ENCODE measurements at places on chromosomes 5 and 9.

DNA sequence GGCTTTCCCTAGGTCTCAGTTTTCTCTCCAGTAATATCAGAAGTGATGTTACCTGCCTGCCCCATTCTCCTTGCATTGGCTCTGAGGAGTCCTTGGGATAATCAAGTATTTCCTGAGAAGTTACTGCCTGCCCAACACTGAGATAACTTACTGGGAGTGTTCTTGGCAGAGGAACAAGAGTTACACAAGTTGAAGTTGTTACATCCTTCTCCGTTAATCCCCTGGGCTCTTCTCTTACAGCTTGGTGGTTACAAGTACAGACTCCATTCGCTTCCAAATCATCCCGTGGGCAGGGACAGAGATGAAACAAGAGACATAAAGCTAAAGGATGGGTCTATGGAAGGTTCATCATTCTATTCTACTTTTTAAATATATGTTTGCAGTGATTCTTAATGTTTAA lies 74.1 kb upstream of the SAP30L start:
- no peak for DNase-seq

DNA sequence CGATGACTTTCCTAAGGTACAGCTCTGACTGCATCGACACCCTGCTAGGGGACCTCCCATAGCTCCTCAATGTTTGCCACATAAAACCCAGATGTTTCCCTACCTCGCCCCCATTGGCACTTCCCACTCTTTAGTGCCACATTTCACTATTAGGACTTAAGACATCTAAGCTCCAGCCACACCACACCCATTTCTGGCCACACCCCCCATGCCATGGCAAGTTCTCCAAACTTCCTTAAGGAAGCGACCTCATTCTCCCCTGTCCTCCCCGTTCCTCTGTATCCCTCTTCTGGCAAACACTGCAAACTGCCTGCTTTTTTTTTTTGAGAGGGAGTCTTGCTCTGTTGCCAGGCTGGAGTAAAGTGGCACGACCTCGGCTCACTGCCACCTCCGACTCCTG lies 62.9 kb downstream of the USP20 start:
- DNase-seq = no peak

DNA sequence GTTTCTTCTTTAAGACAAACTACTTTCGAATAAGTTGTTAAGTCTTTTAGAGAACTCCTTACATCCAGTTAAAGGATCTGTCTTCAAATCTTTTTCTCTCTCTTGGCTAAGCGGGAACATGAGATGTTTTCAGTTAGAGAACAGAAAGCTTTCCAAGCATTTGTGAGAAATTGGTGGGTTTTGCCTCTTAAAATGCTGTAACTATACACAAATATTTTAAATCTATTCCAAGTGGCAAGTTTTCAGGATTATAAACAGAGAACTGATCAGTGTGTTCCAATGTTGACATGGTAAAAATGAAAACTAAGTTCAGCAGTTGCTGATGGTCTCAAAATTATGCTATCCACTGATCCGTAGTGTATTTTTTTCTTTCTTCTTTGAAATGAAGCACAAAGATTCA lies 100.4 kb downstream of the EBF1 start:
- no peak for DNase-seq

DNA sequence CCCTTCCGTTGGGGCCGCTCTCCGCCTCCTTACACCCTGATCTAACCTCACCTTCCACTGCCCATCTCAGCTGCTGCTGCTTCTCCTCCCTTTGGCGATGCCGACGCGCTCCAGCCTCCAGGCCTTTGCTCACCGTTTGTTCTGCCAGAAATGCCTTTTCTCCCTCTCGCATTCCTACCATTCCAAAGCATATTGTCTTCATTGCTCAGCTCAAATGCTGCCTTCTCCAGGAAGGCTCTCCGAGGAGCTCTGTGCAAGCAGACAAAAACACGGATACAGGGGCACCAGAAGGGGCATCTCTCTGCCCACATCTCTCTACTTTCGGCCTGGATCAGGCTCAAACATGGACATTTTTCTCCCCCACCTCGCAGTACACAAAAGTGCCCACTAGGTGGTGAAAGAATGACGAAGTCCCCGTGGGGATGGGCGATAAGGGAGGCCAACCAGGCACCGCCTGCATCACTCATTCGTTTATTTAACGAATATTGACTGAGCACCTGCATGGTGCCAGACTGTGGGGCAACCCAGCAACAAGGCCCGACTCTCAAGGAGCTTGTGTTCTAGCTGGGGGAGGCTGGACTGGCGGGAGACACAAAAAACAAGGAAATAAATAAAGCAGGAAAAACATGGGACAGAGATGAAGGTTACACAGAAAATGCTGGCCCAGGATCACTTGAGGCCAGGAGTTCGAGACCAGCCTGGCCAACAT lies 7.3 kb upstream of the GRHPR start:
- DNase-seq = peak; percentile 66

- DNase-seq = no peak
Observed at GRCh38 chr5:146805081-146805480, 73.5 kb downstream of the PPP2R2B start.

DNA sequence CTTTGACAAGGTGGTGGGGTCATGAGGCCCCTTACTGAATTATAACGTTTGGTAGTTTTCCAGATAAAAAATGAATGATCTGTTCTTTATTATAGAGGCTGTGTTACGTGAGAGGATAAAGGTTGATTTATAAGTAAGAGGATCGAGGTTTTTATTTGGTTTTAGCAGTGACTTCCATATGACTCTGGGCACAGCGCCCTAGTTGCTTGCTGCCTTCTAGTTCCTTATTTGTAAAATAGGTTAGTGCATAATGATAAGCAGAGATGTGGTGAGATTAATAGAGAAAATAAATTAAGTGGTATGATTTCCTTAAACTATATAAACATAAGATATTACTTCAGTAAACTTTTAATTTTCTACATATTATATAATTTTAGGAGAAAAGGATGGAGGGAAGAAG lies 29.8 kb downstream of the MRRF start:
- DNase-seq = no peak

DNA sequence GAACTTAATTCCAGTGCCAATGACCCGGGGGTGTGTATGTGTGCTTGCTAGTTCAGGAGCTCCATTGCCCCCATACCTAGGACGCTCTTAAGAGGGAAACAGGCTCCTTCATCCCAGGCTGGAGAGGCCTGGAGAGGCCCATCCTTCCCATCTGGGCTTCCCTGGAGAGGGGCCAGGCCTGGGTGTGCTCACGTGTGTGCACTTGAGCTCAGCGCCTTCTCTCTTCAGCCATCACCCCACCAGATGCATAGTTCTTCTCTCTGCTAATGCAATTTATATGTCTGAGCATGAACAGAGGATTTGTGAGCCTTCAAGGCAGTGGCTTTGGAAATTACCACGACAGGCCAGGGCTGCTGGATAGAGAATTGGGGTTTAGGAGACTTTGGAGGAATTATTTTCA lies 48.6 kb upstream of the SHB start:
- DNase-seq = no peak

GRCh38 chr9:35254237-35254636 lies 92.4 kb downstream of the UNC13B start:
- no peak for DNase-seq

DNA sequence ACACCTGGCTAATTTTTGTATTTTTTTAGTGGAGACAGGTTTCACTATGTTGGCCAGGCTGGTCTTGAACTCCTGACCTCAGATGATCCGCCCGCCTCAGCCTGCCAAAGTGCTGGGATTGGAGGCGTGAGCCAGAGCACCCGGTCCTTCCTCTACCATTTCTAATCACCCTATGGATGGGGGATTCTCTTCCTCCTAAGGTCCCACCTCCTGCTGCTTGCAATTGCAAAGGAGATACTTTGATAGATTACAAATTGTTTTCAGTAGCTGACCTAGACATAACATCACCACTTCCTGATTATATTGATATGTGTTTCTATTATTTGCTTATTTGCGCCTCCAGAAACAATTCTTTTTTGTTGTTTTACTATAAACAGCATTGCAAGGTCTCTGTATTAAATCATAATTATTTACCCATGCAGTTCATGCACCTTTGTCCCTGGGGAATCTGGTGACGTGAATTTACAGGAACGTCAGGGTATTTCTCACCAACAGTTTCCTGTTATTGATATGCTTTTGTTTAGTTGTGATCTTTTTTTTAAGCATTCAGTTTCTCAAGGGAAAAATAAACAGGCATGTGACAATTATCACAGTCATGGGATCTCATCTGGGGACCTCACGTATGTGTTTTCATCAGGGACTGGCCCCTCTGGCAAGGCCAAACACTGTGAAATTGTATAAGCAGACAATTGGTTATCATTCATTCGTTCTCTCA lies 43.2 kb downstream of the ESM1 start:
- DNase-seq = no peak

GRCh38 chr5:40784027-40784653 lies 14.0 kb downstream of the PRKAA1 start:
- no peak for DNase-seq

- DNase-seq = no peak
Observed at GRCh38 chr9:93871286-93871685, 83.9 kb downstream of the BARX1 start.

- DNase-seq = no peak
Observed at GRCh38 chr5:120372899-120373298, 91.2 kb upstream of the PRR16 start.

DNA sequence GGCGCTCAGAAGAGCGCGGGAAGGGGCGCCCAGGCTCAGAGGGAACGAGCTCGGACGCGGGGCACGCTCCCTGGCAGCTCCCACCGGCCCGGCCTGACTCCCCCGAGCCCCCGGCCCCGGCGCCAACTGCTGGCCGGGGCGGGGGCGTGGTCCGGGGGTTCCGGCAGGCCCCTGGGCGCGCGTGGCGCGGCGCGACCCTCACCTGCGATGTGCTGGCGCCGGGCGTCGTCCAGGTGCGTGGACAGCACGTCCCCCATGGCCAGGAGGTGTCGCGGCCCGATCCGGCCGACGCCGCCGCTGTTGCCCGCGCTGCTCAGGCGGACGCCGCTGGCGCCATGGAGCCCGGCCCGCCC lies 43.5 kb upstream of the STXBP1 start:
- no peak for DNase-seq

DNA sequence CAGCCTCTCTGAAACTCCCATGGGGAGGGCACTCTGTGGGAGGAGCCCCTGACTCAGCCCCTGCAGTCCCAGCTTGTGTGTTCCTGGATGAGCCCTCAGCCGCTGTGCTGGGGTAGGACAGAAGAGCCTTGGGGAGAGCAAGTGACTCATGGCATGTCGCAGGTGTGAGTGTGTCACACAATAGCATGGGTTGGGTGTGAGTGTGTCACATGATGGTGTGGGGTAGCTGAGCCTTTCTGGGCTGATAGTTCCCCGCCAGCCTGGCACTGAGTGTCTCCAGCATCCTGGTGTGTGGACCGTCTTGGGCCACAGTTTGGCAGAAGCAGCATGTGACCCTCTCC lies 83.4 kb downstream of the PHF2 start:
- DNase-seq = no peak

GRCh38 chr5:134504629-134505300 lies 20.7 kb upstream of the JADE2 start:
- DNase-seq = no peak

GRCh38 chr5:96794757-96795156 lies 13.0 kb downstream of the ERAP1 start:
- DNase-seq = peak; percentile 51

- no peak for DNase-seq
Observed at GRCh38 chr5:55915783-55916182, 64.6 kb downstream of the IL31RA start.

- DNase-seq = no peak
Observed at GRCh38 chr5:137040024-137040423, 459.1 kb downstream of the SPOCK1 start.

DNA sequence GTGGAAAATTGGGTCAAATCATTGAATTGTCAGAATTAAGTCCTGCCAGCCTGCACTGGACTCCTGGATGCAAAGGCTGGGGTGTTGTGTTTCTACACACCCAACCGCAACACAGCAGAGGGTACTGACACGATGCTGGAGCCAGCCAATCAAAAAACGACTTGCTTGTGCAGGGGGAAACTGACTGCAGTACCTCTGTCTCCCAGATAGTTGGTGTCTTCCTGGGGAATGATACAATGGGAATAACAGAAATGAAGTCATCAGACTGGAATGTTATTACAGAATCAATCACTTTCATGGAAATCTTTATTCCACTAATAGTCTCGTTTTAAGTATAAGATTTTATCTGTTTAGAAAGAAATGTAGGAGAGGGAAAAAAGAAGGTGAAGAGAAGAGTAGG lies 330.3 kb downstream of the MLLT3 start:
- no peak for DNase-seq

GRCh38 chr5:140557965-140558364 lies 692 bp upstream of the SRA1 start:
- no peak for DNase-seq

DNA sequence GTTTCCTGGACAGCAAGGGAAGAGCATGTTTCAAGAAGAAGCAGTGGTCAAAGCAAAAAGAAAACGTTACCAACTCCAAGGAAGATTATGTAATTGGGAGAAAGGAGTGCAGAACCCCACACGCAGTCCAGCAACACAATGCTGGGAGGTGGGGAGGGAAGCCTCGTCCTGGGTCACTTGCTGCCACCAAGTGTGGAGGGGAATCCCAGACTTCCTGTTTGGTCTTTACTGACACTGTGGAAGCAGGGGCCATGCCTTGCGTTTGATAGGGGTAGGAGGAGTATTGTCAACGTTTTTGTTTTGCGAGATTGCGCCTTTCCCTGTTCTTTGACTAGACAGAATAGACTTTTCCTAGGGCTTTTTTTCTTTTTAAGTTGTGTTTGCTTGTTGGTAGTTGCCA lies 421.0 kb downstream of the KDM4C start:
- no peak for DNase-seq

GRCh38 chr5:132464156-132464939 lies 26.2 kb downstream of the IRF1 start:
- no peak for DNase-seq

DNA sequence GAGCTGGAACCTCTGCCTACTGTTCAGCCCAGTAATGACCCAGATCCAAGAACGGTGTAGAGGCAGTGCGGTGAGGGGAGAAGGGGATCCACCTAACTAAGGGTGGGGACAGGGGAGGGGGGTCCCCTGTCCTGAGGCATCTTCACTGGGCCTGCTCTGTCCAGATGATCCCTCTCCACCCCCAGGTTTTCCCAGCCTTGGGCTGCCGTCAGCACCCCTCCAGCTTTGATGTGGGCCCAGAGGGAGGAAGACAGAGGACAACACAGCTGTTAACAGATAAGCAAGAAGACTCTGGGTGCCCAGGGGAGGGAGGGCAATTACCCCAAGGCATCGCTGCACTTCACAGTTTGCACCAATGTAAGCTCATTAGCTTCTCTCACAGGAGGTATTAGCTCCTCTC lies 19.3 kb downstream of the BICD2 start:
- DNase-seq = no peak

DNA sequence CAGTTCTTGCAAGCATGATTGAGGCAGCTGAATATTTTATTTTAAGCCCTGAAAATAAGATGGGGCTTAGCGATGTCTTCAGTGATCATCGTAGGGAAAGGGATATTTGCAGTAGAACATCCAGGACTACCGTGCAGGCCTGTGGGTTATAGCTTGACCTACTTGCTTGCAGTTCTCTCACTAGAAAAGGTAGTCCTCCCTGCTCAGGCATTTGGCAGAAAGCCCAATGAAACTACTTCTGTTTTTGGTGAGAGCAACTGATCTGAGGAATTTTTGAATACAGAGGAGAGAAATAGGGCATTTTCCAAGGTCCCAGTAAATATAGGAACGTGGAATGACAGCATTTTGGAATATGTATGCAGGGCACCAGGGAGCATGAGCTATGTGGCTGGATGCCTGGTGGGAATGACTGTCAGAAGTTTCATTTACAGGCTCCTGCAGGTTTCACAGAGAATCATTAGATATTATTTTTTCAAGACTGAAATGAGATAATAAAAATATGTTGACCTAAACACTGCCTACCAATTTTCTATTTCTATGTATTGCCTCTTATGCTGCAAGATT lies 417.9 kb upstream of the ACTBL2 start:
- no peak for DNase-seq
